ENCODE measurements at places on chromosomes 1 and 21.
A peak's percentile ranks its signal among the peaks of the same experiment; 100 is the strongest.

DNA sequence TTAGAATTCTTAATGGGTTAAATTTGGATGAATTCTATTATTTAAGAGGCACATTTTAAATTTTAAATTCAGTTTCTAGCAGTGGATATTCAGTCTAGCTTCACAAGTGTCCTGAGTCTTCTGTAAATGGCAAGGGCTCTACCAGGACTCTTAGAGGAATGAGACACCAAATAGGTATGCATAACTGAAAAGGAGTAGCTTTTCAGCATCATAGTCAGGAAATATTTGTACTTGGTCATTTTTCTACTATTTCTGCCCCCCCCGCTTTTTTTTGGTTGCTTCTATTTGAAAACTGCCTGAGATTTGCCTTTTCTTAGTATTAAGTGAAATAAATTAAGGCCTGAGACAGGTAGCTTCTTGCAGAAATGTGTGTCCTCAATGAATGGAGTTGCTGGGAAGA lies 80.2 kb downstream of the MAST2 start:
- no peak for DNase-seq

DNA sequence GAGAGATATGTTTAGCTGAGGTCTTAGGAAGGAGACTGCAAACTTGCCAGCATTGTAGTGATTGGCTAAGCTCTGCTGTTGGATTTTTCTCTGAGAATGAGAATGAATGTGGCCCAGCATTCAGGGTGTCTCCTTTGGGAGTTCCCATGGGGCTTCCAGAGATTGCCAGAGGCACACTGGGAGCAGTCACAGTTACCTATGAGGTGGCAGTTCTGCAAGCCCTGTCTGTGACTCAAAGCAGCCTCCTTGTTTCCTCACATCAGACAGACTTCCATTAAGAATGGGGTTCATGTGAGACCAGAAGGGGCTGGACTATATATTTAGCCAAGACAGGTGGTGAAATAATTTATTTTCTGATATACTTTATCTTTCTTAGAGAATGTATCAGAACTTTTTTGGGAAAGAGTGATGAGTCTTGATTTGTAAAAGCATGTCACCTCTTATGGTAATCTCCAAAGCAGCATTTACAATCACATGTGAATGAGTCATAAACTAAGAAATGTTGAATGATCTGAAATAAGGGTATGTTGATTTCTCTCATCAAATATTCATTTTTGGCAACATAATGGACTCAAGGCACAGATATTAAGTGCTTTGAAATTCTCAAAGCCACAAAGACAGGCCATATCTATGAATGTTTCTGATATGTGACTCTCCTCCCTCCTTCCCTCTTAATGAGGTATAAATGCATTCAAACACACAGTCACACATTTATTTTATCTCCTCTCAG lies 9.5 kb upstream of the SLC19A2 start:
- DNase-seq: no peak

GRCh38 chr1:118479351-118479750 lies 294.3 kb upstream of the SPAG17 start:
- DNase-seq: no peak

DNA sequence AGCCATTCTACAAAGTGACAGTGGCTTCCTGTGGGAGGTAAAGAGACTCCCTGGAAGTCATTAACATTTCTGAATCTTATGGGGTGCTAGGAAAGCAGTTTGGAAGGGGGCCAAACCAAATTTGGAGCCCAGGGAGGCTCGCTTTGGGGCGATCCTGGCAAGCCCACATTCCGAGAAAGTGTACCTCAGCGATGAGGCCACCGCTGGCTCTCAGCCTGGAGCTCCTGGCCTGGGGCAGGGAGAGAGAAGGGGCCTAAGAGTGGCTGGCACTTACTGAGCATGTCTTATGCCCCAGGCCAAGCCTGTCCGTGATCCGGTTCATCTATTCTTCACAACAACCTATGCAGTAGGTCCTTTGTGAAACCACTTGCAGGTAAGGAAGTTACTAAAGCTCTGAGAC lies 98.8 kb downstream of the CCDC185 start:
- peak; percentile 62 for DNase-seq

DNA sequence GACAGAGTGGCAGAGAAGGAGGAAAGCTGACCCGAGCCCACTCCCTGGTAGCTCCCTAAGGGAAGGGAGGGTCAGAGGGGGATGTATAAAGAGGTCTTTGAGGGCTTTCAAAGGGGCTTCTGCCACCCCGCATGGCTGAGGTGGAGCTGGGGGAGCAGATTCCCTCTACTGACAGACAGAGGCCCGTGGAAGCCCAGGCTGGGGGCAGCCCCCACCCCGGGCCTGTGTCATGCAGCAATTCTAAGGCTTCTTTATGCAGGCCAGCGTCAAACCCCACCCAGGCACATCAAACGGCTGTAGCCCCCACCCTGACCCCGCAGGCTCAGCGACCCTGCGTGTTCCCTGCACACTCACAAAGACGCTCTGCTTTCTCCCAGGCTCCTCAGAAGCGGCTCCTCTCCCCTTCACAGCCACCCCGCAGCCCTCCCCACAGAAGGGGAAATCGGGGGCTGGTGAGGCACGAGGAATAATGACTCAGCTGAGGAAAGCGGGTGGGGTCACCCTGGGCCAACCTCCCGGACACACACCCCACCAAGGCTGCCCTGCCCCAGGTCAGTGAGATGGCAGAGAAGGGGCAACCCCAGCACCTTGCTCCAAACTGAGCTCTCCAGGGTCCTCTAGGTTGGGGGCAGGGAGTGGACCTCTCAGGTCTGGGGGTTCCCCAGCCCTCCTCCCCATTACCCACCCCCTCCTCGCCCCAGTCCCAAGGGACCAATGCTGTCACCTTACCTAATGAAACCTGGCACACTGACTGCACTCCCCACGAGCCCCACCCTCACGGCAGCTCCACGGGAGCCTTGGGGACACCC lies 10.8 kb downstream of the SLC45A3 start:
- no peak for DNase-seq

DNA sequence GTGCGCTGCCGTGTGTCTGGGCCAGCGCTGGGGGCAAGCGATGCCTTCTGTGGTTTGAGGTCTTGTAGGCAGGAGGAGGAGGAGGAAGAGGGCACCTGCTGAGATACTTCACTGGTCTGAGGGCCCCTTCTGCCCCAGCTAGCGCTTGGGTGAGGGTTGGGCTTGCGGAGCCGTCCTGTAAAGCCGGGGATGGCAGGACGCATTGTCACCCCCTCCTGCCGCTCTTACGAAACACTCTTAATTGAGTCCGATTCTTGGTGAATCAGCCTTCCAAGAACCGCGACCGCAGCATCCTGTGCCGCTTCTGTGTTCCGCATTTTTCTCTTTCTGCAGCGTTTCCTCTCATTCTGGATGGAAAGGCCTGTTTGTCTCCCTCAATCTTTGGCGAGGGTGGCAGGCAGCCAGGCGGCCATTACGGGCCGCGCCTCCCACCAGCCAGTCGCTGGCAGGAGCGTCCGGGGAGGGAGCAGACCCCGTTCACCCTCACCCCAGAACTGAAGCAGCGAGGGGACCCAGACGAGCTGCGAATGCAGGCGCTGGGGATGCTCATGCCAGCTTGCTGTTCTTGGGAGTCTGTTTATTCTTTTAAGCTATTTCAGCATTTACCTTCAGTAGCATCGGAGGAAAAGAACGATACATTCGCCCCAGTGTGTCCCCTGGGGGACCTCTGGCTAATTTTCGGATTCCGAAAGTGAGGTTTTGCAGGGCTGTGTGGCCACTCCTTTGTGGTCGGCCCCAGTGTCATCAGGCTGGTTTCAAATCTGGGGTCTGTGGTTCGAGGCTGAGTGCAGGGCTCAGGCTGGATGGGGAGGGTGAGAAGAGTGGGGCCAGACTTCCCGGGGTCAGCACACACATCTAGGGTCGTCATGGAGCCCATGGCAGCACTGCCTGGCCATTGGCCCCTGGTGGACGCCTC lies 62.7 kb downstream of the SKI start:
- no peak for DNase-seq

- no peak for DNase-seq
These were observed 410.4 kb downstream of the DUSP10 start for GRCh38 chr1:221331273-221332183.

DNA sequence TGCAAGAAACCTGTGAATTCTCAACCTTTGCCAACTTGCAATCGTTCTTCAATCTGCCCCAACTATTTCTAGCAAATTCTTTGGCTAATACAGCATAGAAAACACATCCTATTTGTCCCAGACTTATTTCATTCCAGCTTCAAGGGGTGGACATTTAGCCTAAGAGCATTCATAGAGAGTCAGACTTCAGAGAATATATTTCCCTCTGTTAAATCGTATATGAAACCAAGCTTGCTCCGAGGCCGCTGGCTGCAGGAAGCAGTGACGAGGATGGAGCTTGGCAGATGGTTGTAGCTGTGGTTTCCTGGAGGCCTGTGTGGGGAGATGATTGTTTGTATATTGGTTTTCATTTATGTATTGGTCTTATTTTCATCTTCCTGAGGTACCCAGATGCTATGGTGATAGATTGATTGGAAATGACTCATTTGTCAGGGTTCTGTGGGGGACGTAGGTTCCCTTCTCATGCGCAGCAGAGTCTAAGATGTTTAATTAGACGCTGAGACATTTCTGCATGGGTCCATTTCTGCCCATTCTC lies 26.1 kb downstream of the MAN1C1 start:
- peak; percentile 57 for DNase-seq

DNA sequence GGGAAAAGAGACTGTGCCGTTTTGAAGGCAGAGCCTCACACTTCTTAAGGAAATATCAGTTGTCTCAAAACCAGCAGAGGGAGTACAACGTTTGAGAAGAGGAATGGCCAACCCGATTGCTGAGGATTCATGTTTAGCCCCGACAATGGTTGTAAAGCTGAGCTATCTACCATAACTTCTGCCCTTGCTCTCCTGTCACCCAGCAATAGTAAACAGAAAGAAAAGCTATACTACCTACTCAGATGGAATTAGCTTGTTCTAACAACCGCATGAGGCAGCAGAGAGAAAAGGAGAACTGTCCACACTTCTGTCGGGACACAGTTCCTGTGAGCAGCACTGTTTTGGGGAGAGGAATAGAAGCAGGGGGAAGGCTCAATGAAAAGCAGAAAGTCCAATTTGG lies 91.2 kb downstream of the SLC45A1 start:
- DNase-seq: no peak

DNA sequence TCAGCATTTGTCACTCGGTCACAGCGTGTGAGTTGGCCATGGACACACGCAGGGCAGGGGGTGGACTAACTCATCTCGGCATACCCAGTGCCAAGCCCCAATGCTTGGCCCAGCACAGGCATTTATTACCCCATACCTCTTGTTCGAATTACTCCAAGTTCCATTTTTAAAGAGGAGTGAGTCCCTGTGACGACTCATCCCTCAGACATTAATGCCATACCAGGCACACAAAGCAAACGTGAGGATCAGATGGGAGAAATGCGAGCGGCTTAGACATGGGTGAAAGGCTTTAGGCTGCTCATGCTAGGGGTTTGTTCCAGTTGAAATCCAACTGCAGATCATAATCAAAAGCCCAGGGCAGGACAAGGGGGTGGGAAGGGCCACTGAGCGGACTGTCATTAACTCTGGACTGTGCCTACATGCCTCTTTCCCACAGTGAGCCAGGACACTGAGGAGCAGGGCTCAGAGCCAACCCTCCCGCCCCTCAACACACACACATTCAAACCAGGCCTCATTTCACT lies 118.5 kb upstream of the NGF start:
- DNase-seq: no peak

DNA sequence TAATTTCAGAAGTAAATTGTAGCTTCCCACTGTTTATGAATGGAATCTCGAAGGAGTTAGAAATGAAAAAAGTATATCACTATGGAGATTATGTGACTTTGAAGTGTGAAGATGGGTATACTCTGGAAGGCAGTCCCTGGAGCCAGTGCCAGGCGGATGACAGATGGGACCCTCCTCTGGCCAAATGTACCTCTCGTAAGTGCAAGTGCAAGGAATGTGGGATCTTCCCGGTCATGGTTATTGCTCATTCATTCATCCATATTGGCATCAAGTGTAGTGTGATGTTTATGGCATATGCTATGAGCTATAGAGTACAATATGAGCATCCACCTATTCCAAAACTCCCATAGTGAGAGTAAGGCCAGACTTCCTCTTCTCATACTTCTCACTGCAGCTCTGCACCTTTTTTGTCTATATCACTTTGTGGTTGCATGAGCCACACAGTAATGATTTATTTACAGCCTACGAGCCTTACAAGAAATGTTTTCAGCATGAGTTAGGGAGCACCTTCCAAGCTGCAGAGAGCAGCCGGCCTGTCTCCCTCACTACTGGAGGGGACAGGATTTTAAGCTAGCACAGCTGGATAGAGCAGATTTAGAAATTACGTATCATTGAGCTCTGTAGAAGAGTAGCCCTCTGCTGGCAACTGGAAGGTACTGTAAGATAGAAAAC lies 24.9 kb upstream of the CR1L start:
- DNase-seq: peak; percentile 56

DNA sequence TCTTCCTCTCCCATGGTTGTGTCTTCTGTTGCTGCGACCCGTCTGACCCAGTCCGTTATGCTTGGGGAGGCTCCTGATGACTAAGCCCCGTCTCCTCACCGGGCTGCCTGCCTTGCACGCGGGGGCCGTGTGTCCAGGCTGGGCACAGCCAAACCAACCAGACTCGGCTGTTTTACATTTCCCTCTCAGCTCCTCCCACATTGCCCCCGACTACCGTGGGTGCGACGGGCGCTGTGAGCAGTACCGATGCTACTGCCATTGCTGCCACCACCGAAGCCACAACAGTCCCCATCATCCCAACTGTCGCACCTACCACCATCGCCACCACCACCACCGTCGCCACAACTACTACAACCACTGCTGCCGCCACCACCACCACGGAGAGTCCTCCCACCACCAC lies 46.0 kb upstream of the CNTN2 start:
- DNase-seq: no peak

- no peak for DNase-seq
These were observed 21.0 kb downstream of the B3GALT5 start for GRCh38 chr21:39633770-39634181.

DNA sequence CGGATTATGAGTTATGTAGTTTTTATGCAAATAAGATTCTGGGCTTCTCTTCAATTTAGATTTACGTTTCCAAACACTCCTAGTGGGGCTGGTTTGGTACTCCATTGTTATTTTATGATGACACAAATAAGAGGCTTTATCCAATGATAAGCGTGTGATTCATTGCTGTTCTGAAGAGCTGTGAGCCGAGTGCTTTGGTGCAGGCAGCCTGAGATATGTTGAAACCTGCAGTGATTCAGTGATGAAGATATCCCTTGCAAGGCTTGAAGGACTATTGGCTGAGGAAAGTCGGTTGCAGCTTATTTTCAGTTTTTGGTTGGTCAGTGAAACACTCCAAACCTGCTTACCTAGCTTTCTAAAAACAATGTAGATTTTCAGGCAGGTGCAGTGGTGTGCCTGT lies 112.2 kb downstream of the RYR2 start:
- no peak for DNase-seq

DNA sequence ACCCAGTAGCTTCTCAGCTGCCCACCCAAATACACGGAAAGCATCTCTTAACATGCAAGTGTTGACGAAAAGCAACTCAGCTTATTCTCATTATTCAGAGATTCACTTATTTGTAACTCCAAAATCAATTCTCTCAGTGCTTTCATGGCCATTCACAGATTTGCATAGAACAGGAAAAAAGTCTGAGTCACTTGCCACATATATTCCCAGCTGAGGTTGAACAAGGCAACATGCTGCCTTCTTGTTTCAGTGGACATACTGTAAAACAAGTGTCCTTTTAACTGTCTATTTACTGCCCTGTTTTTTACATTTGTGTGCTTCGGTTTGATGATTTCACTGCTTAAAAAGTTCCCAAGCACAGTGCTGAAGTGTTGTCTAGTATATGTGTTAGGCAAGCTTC lies 273.0 kb downstream of the LTN1 start:
- DNase-seq: no peak

- DNase-seq: no peak
These were observed 329.7 kb upstream of the SNX7 start for GRCh38 chr1:98331718-98332311.

Measured in NCI-H446 (cell line).